ENCODE measurements at places on chromosomes 6 and 20.

- no peak for DNase-seq
These were observed 442.2 kb downstream of the RNF144B start for GRCh38 chr6:18829272-18829870.

- DNase-seq, result no peak
These were observed 75.3 kb downstream of the UTRN start for GRCh38 chr6:144360401-144360800.

DNA sequence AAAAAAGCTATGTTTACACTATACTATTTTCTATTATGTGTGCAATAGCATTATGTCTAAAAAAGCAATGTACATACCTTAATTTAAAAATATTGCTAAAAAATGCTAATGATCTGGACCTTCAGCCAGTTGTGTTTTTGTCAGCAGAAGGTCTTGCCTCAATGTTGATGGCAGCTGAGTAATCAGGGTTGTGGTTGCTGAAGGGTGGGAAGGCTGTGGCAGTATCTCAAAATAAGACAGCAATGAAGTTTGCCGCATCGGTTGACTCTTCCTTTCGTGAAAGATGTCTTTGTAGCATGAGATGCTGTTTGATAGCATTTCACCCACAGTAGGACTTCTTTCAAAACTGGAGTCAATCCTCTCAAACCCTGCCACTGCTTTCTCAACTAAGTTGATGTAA, 134.7 kb upstream of the CDYL start:
- no peak for DNase-seq

GRCh38 chr6:164021589-164022250, 607.2 kb downstream of the QKI start:
- DNase-seq, result no peak

- no peak for DNase-seq
These were observed 213.2 kb upstream of the MANEA start for GRCh38 chr6:95364016-95364604.

GRCh38 chr6:147751232-147751631, 242.7 kb downstream of the SAMD5 start:
- DNase-seq, result no peak

- DNase-seq, result no peak
These were observed 265.3 kb downstream of the UST start for GRCh38 chr6:149012040-149012545.

GRCh38 chr6:150720774-150721233, 121.1 kb downstream of the PLEKHG1 start:
- DNase-seq, result no peak

- DNase-seq, result no peak
These were observed 75.2 kb downstream of the GJA1 start for GRCh38 chr6:121510568-121511177.

DNA sequence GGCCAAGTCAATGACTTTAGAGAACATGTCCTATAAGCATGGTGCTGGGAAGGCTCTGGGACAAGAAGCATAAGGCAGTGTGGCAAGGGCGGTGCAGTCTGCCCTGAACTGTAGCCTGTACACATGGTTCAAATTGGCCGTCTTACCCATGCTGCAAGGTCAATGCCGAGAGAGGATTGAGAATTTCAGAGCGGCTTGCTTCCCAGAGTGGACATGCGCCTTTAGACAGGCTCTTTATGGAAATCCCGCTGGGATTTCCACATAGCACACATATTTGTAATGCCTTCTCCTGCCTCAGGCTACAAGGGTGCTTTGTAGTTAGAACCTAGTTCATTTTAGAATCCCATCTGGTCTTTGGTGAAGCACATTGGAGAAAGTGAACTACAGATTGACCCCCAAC, 36.1 kb upstream of the CEP162 start:
- no peak for DNase-seq

DNA sequence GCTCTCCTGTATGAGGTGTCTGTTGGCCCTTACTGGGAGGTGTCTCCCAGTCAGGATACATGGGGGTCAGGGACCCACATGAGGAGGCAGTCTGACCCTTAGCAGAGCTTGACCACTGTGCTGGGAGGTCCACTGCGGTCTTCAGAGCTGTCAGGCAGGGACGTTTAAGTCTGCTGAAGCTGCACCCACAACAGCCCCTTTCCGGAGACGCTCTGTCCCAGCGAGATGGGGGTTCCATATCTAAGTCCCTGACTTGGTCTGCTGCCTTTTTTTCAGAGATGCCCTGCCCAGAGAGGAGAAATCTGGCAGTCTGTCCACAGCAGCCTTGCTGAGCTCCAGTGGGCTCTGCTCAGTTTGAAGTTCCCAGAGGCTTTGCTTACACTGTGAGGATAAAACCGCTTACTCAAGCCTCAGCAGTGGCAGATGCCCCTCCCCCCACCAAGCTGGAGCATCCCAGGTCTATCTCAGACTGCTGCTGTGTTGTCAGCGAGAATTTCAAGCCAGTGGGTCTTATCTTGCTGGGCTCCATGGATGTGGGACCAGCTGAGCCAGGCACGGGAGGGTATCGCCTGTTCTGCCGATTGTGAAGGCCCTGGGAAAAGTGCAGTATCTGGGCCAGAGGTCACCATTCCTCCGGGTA, 36.3 kb upstream of the IBTK start:
- DNase-seq, result no peak

- no peak for DNase-seq
These were observed 43.0 kb downstream of the CFAP61 start for GRCh38 chr20:20095114-20095872.

DNA sequence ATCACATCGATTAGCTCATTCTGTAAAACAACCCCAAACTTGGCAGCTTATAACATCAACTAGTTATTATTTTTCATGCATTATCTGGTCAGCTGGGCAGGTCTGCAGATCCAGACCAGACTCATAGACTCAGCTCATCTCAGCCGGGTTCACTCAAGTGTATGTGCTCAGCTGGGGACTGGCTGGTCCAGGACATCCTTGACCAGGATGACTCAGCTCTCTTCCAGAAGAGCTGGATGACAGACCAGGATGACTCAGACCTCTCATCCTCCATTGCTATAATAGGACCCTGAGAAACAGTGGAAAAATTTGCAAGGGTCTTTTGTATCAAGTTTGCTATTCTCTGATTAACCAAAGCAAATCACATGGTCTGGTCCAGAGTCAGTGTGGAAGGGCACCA, 312.5 kb upstream of the PLCB4 start:
- no peak for DNase-seq

DNA sequence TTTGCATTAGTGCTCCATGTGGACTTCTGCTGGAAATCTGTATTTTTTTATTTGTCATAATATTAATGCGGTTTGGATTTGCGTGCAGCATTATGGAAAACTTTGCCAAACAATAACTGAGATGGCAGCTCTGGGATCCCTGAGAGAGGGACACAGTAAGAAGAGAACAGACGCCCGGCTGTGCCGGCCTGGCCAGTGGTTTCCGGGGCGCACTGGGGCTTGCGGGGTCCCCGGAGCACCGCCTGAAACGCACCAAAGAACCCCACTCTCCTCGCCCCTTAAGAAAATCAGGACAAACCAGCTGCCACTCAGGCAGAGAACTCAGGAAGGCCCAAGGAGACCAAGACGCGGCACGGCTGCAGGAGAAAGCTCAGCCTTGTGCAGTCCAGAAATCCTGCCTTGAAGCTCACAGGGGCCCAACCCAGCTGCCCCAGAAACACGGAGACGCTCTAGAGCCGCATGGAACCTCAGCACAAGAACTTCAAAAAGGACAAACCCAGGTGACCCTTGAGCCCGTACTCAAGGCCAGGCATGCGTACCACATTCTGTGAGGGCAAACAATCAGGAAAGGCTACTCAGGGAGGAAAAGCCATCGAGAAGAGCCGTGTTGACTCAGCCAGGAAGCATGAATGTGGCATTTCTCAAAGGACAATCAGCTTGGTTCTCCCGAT, 226.5 kb upstream of the CDYL start:
- DNase-seq, result no peak

GRCh38 chr6:84926189-84927155, 162.1 kb upstream of the TBX18 start:
- no peak for DNase-seq

GRCh38 chr20:35974256-35974655, 5.9 kb downstream of the CNBD2 start:
- DNase-seq, result no peak

- DNase-seq, result no peak
These were observed 161.0 kb downstream of the COL12A1 start for GRCh38 chr6:75044846-75045245.

- no peak for DNase-seq
These were observed 98.2 kb downstream of the PSMG4 start for GRCh38 chr6:3356824-3357420.

DNA sequence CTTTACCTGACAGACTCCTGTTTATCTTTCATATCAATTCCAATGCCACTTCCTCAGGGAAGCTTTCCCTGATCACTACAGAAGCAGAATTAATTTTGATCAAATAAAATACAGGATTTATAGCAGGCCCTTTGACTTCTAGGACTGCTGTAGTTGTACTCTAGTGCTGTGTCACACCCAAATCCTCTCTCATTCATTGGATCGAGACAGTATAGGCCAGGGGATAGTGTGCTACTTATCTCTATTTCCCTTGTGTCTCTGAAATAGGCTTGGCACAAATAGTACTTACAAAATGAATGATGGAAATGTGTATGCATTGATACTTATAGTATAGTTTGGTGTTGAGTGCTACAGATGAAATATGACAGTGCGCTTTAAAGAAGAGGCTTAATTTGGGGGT, 19.8 kb downstream of the RALY start:
- DNase-seq, result no peak

DNA sequence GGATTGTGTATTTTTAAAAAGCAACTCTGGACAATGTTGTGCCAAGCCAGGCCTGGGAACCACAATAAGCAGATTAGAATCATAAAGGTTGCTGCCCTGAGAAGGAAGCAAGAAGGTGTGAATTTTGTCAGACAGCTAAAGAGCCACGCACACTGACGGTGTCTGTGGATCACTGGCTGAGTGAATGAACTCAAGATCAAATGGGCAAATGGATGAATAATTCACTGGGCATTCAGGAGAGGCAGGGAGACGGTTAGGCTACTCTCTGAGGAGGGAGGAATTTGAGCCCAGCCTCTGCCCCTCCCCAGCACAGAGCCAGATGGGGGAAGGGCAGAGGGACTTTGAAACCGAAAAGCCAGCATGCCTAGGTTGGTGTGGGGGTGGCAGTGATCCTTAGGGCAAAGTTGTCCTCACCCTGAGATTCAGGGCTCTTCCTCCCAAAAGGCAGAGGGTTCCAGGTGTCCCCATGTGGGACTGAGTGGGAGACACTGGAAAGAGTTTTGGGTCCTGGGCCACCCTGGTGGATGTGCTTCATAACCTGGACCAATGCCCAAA, 19.5 kb upstream of the SLC22A7 start:
- DNase-seq, result no peak

DNA sequence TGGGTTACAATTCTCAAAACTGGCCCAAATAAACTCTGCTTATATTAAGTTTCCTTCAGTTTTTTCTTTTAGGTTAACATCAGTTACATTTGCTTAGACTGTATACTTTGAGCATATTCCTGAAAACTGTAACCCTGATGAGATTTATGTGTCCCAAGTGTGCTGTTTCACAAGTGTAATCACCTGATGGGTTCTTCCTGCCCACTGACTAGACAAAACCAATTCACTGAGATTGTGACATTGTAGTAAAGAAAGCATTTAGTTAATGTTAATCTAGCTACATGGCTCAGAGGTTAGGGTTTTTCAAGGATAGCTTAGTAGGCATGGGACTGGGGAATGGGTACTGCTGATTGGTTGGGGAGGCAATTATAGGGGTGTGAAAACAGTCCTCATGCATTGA, 53.6 kb downstream of the CCN2 start:
- DNase-seq, result no peak

- no peak for DNase-seq
These were observed 24.2 kb upstream of the PCSK2 start for GRCh38 chr20:17202673-17203072.

- no peak for DNase-seq
These were observed 12.2 kb downstream of the SLC35F1 start for GRCh38 chr6:117919275-117919674.

- no peak for DNase-seq
These were observed 168.3 kb upstream of the ECI2 start for GRCh38 chr6:4303638-4304037.

- no peak for DNase-seq
These were observed 2.5 kb upstream of the SRC start for GRCh38 chr20:37343212-37343993.

DNA sequence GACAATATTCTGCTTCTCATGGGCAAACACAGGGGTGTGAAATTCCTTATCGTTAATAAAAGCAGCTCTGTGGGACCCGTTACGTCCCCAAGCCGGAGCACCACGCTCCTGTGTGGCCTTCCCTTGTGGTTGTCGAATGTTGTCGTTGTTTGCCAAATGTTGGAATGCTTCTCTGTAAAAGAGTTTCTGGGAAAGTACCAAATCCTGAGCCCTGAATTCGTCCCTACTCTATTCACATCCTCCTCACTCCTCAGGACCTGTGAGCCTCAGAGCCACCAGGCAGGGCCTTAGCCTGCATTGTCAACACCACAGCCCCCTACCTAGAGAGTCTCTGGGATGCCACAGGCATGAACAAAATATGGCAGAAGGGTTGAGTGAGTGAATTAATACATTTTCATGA, 64.0 kb downstream of the THBS2 start:
- no peak for DNase-seq

- DNase-seq, result no peak
These were observed 445.1 kb upstream of the JAG1 start for GRCh38 chr20:11118802-11119380.

DNA sequence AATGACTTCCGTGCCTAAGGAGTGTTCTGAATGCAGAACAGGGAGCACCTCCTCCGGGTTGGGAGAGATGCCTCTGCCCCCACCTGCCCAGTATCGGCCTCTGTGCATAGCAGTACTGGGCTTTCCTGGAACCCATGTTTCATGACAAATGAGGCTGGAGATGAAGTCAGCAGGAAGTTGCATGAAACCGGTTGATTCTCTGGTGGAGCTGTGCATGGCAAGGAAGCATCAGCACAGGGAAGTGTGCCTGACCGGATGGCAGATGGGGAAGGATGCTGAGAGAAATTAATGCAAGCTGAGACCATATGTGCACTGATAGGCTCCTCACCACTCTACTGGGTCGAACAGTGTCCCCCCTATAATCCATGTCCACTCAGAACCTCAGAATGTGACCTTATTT, 155.5 kb downstream of the CDH26 start:
- no peak for DNase-seq

GRCh38 chr20:61803416-61803914, 262.2 kb downstream of the TAF4 start:
- no peak for DNase-seq

DNA sequence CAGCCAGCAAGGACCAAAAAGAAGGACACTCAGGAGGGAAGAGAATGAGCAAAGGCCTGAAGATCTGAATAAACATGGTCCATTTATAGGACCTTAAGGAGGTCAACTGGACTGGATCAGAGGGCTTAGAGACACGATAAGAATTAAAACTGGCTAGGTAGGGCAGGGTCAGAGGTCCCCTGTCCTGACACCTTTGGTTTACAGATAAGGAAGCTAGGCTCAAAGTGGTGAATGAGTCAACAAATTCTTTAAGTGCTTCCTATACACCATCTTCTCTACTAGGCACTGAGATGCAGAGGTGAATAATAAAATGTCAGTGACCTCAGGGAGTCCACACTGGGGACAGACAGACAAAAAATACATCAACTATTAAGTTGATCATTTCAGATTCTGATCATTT, 70.3 kb downstream of the HIVEP2 start:
- no peak for DNase-seq

- DNase-seq, result no peak
These were observed 20.8 kb upstream of the CHRNA4 start for GRCh38 chr20:63381781-63382431.
